ENCODE measurements at places on chromosomes 5 and 9.

GRCh38 chr5:181217803-181218062 is 5.3 kb upstream of the TRIM41 start:
- no peak for DNase-seq

DNA sequence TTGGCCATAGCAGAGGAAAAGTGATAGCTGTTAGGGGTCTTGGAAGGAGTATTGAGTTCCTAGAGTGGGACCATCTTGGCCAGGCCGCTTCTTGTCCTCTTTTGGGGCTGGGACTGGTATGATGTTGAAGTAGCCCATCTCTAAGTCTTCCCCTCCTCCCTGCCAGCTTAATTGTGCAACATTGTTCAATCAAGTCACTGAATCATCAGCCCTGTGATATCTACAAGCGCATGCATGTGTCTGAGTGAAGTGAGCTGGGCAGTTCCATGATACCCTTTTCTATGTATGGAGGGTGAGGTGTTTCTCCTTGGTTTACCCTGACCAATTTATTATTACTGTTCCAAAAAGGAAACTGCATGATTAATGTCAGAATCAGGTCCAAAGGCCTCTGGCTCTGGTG is 112.2 kb downstream of the C9orf152 start:
- peak; percentile 84 for DNase-seq

- DNase-seq = no peak
Observed at GRCh38 chr5:82766206-82766605, 311.0 kb downstream of the TMEM167A start.

- DNase-seq = no peak
Observed at GRCh38 chr5:149809931-149810691, 80.0 kb downstream of the PPARGC1B start.

DNA sequence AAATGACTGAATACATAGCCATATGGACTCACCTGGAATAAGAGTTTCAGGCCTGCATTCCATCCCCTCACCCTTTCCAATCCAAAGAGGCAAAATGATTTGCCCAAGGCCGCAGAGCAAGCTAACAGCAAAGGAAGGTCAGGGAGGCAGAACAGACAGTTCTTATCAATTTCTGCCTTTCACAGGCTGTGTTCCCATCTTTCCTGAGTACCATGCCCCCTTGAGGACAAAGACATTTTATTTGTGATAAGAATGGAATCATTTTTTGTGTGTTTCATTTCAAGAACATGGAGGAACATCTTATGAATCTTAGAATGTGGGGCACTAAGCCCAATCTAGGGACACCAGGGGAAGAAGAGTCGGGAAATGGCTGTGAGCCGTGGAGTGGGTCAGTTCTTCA is 13.9 kb downstream of the LHFPL2 start:
- peak; percentile 34 for DNase-seq

- no peak for DNase-seq
Observed at GRCh38 chr9:93996863-93997262, 41.7 kb upstream of the BARX1 start.

DNA sequence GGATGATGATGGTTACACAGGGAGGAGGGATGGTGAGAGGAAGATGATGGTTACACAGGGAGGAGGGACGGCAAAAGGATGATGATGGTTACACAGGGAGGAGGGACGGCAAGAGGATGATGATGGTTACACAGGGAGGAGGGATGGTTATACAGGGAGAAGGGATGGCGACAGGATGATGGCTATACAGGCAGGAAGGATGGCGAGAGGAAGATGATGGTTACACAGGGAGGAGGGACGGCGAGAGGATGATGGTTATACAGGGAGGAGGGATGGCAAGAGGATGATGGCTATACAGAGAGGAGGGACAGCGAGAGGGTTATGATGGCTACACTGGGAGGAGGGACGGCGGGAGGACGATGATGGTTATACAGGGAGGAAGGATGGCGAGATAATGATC is 64.1 kb upstream of the FCN1 start:
- DNase-seq = no peak

DNA sequence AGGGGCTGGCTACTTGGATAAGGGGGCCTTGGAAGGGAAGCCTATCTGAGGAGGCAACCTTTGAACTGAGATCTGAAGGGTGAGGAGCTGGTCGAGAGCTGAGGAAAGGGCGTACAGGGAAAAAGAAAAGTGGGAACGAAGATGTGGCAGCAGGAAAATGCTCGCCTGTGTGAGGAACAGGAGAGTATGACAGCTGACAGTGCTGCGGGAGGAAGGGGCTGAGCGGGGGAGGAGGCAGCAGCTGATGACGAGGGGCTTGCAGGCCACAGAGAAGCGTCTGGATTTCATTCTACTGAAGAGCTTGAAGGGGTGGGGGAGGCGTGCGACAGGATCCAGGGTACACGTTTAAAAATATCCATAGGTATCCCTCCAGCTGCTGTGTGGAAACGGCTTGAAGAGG is 28.9 kb downstream of the SH3PXD2B start:
- no peak for DNase-seq

GRCh38 chr9:15306068-15306756 is 804 bp downstream of the TTC39B start:
- DNase-seq = peak; percentile 53

DNA sequence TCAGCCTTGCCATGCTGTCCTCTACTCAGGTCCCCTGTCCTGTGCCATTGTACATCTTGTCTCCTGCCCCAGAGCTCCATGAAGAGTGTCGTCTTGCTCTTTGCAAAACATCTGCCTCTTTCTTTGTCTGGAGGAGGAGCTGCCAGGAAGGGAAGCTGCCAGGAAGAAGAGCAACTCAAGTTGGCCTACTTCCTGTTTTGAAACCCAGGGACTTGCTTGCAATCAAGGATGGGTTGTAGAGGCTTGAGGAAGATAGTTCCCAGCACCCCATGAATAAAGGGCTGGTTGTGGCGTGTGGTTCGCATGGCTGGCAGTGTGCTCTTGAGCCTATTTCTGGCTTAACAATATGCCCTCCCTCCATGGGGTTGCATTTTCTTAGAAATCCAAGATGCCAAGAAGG is 53.0 kb upstream of the CPEB4 start:
- DNase-seq = no peak

DNA sequence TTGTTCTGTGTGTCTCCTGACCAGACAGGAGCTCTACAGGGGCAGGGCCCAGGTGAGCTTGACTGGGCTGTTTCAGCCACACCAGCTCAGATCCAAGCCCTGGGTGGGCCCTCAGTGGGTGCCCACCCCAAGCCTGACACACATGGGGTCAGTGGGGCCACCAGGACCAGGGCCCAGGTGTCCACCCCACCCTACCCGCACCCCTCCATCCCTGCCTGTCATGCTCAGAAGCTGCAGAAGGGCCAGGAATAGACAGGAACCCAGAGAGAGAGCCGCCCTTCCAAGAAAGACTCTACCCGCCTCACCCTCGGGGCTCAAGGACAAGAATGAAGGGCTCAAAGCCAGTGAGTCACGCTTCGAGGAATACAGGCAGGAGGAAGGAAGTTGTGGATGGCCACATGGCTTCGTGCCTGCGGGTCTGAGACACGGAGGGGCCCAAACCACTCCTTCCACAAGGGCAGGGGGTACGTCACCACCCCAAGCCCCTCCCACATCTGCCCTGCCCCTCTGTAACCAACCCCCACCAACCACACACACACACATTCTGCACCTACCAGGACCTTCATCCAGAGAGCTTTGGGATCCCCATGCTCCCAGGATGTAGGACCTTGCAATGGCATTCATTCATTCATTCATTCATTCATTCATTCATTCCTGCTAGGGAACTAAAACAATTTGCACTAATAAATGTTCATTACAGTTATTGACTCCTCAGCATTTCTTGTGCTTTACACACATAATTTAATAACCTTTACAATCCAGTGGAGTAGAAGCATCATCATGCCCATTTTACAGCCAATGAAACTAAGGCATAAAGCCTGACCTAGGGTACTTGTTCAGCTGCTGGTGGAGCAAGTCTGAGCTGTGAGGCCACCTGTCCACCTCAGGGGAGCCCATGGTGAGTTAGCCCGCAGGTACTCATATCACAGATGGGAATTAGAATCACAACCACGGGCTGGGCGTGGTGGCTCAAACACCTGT is 55.9 kb upstream of the STXBP1 start:
- DNase-seq = peak; percentile 97

Data from fibroblast of lung (primary cell).